ENCODE measurements at places on chromosomes 16 and 17.

DNA sequence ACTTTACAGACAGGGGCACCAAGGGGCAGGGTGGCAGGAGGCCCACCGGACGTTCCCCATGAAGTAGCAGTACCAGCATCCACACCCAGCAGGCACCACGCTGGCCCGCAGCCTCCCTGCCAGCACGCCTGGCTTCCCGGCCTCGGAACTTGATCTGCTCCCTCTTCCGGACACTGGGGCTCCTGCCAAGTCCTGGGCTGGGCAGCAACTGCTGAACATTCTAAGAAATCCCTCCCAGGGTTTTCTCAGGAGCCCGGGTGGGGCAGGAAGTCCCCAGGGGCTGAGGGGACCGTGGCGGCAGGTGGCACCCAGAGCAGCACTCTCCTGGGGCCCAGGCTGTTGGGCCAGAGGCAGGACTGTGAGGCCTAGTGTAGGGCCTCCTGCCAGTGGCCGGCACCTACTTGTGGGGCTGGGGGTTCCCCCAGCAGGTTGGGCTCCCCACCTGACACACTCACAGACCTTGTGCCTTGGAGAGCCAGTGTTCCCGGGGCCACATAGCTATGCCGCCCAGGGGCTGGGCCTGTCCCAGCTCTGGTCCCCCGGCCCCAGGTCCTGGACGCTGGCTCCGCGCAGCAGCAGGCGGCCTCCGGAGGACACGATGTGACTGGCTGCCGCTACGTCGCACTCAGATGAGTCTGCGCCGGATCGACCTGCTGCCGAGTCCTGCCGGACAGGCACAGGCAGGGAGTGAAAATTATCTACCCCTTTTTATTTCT lies 86.2 kb upstream of the CBX4 start:
- peak; percentile 14 for DNase-seq

- DNase-seq: no peak
Measured at GRCh38 chr16:68954911-68955635, 111.7 kb downstream of the TANGO6 start.

DNA sequence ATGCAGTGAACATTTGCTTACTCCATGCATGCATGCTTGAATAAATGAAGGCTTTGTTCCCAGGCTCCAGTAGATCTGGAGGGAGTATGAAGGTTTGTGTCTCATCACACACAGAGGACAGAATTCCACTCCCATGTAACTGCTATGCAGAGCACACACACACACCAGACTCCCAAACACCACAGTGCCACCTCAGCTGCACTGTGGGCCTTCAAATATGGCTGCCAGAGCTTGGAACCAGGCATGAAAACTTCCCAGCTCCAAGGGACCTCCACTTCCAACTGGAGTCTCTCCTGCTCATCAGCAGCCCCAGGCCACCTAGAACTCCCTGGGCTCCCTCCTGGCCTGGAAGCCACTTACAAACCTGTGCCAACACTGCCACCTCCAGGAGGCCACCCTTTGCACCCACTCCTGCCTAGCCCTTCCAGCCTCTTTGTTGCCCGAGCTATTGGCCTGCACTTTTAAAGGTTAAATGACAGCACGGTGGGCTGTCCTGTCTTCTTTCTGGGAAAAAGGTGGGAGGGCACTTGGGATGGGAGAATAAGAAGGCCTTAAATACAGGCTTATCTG lies 151.2 kb downstream of the ZNF423 start:
- no peak for DNase-seq

- no peak for DNase-seq
Measured at GRCh38 chr17:8002721-8003593, 542 bp downstream of the GUCY2D start.

- no peak for DNase-seq
Measured at GRCh38 chr17:82407255-82407654, 10.9 kb upstream of the HEXD start.

DNA sequence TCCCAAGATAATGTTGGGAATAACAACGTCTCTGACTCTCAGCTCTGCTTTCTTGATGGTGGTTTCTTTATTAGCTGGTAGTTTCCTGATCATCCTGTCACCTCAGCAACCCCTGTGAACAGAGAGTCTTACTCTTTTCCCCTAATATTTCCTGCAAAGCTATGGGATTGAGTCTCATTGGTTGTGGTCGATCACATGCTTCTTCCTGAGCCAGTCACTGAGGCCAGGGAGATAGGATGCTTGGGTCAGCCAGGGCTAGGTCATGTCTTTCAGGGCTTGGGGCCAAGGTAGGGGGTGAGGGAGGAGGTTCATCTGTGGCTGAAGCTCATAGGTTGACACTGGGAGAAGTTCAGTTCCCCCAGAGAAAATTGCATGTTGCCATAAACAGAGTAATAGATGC lies 114.3 kb downstream of the ABCC1 start:
- DNase-seq: no peak

GRCh38 chr17:51512220-51512907 lies 252.0 kb downstream of the UTP18 start:
- DNase-seq: no peak

- DNase-seq: peak; percentile 64
Measured at GRCh38 chr17:8163978-8164814, 1.4 kb upstream of the VAMP2 start.

Data from CD8-positive, alpha-beta T cell (primary cell).